ENCODE measurements at places on chromosomes 2 and 18. TPM values are rescaled to one million over a fixed set of nuclear protein-coding genes. Genes with fewer than 3 reads are reported as not detected.

The HOXD13 gene
- total RNA-seq, result 33.9 TPM

The FBXO41 gene
- 2.1 TPM for total RNA-seq

The CYP26B1 gene
- 6.5 TPM for total RNA-seq

DNA sequence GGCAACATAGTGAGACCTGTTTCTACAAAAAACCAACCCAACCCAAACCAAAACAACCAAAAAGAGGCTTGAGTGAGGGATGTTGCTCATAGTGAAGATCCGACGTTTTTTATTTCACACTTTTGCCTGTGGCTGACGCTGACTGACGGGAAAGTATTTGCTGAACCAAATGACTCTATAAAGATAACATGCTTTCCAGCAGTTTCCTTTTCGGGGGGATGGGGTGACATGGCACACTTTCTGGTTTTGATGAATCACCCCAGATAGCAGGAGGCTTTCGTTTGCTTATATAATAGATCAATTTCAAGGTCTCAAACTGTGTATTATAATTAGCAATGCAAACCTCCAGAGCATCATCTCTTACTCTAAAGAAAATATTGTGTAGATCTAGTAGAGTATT is 150.8 kb downstream of the AQP4 start:
- no peaks in the 10 kb centered on the region for H3K4me1 ChIP-seq
- no peak overlapping the region for H3K4me3 ChIP-seq
- H3K36me3 ChIP-seq, result no peaks in the 10 kb centered on the region
- H3K27me3 ChIP-seq, result peaks cover 3% of the 10 kb centered on the region
- no peak overlapping the region for H3K27ac ChIP-seq

All from hepatocyte (in vitro differentiated cells).